ENCODE measurements at places on chromosomes 13 and 19. TPM values are rescaled to one million over a fixed set of nuclear protein-coding genes. Genes with fewer than 3 reads are reported as not detected.

TEX26 gene
- 2.5 TPM for polyA plus RNA-seq

HIF3A gene
- polyA plus RNA-seq = 21.7 TPM

PNMA8C gene
- polyA plus RNA-seq = 0.56 TPM

BABAM1 gene
- 94.8 TPM for polyA plus RNA-seq

ANKLE1 gene
- polyA plus RNA-seq = 0.83 TPM

HCN2 gene
- 0.24 TPM for polyA plus RNA-seq

MCEMP1 gene
- polyA plus RNA-seq = 0.44 TPM

ZIC2 gene
- 0.08 TPM for polyA plus RNA-seq

FNDC3A gene
- polyA plus RNA-seq = 79.1 TPM

ZNF20 gene
- polyA plus RNA-seq = 6.9 TPM

BST2 gene
- polyA plus RNA-seq = 102 TPM

RUBCNL gene
- 1.9 TPM for polyA plus RNA-seq

OR10H1 gene
- 0.04 TPM for polyA plus RNA-seq

TTC9B gene
- polyA plus RNA-seq = not detected

ELAVL1 gene
- 81.6 TPM for polyA plus RNA-seq

NLRP9 gene
- not detected for polyA plus RNA-seq

CD79A gene
- polyA plus RNA-seq = 0.71 TPM

RPL36 gene
- 492 TPM for polyA plus RNA-seq

CEACAM5 gene
- polyA plus RNA-seq = not detected

CACNG8 gene
- polyA plus RNA-seq = 0.17 TPM

TMIGD2 gene
- polyA plus RNA-seq = 0.14 TPM

TNNT1 gene
- 2.1 TPM for polyA plus RNA-seq

CYP4F2 gene
- 0.41 TPM for polyA plus RNA-seq
